Left ventricle myocardium inferior (tissue), 1 donor: ENCODE measurements at places on chromosomes 4 and X.

DNA sequence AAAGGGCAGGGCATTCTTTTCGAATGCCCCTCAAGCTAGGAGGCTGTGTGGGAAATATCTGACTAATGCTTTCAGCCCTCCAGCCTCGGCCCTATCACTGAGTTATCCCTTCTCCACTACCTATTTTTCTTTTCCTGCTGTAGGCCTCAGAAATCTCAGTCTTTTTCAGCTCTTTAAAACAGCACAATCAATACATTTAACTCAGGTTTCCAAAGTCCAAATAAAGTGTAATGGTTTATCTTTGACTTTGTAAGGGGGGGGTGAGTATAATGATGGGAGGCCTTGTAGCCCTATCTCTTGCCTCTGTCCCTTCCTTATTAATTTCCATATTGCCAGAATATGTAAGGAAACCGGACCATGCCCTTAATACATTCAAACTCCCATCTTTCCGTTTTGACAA, 1.6 kb upstream of the WNK3 start:
- DNase-seq: no peak

- no peak for DNase-seq
These were observed 218.7 kb upstream of the JADE1 start for GRCh38 chr4:128590773-128591172.

- DNase-seq: no peak
These were observed 103.0 kb upstream of the MBNL3 start for GRCh38 chrX:132591719-132592275.

DNA sequence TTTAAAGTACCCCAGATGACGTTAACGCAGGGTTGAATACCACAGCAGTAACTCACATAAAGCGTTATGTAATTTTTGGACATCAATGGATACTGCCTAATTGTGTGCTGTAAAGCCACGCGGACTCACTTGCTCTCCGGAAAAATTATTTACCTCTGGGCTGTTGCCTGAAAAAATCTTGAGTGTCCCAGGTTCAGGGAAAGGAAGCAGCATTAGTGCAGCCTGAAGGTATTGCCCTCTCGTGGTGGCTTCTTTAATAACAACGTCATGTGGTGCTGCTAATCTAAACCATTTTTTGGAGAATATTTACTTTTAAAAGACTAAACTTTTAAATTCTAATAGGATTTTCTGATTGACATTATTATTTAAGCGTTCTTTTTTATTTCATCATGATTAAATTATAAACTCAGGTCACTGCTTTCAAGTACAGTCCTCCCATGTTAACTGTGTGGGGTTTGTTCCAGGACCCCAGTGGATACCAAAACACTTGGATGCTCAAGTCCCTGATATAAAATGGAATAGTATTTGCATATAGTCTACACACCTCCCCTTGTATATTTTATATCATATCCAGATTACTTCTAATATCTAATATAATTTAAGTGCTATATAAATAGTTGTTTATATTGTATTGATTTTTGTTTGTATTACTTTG, 384.8 kb downstream of the FAM133A start:
- DNase-seq: no peak

- no peak for DNase-seq
These were observed 109.4 kb upstream of the H2AZ1 start for GRCh38 chr4:100059467-100059866.

DNA sequence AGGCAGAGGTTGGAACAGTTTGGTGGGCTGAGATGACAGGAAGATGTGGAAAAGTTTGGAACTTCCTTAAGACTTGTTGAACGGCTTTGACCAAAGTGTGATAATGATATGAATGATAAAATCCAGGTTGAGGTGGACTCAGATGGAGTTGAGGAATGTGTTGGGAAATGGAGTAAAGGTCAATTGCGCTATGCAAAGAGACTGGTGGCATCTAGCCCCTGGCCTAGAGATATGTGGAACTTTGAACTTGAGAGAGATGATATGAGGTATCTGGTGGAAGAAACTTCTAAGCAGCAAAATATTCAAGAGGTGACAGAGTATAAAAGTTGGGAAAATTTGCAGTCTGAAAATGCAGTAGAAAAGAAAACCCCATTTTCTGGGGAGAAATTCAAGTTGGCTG, 21.4 kb upstream of the UGT2B17 start:
- DNase-seq: no peak

GRCh38 chr4:84070289-84070688, 428.8 kb downstream of the NKX6-1 start:
- no peak for DNase-seq

GRCh38 chr4:11720292-11720691, 291.6 kb upstream of the HS3ST1 start:
- DNase-seq: no peak

DNA sequence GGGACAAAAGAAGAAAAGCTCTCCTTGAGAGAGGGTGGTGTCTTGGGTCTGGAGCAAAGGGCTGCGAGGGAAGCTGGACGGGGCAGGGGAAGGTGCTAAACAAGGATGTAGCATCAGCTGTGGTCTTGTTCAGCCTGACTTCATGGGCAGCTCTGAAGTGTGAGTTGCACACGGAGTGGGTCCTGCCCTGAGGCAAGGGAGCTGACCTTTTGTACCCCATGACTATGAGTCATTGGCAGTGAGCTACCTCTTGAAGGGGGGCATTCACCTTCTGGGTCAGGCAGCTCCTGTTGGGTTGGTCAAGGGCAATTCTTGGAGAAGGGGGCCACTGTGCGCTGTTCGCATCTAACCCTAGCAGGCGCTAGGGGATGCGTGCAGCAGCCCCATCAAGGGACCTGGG, 151.8 kb downstream of the SMIM20 start:
- no peak for DNase-seq

DNA sequence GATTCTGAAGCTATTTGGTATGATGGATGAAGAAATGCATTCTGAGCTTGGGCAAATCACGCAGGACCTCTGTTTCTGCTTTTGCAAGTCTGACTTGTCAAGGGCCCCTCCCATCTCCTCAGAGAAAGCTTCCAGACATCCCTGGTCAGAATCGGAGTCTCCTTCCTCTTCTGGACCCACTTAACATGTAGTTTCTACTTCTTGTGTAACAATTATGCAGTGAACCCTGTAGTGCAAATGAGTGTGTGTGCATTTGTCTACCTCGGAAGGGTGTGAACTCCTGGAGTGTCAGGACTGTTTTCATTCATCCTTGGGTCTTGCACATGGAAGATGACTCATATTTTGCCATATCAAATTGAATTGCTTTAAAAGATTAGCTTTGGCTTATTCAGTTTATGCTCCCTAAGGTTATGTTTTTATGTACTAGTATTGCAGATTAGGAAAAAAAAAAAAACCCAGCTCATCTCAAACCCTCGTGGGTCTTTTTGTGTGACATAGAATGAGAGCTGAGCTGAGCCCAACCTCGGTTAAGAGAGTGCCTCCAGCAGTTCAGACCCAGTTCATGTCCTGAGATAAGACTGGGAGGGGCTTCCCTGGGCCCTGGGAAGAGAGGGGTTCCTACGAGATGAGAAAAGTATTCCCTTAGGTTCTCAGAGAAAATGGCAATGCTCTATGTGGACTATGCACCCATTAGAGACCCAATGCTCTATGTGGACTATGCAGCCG, 61.1 kb upstream of the RPL34 start:
- no peak for DNase-seq

GRCh38 chrX:92270936-92271855, 492.0 kb downstream of the PCDH11X start:
- DNase-seq: no peak

GRCh38 chr4:122973465-122973864, 51.1 kb upstream of the NUDT6 start:
- no peak for DNase-seq

DNA sequence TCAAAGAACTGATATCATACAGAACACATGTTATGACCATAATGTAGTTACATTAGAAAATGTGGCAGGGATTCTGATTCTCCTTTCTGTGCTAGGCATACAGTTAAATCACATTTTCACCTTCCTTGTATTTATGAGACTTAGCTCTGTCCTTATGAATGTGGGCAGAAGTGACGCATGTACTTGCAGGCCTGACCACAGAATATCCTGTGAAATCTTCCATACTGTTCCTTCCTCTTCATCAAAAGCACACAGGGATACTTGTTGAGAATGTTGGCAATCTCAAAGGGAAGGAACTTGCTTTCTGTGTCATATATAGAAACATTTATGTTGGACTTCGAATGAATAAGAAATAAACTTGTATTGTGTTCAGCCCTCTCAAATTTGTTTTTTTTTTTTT, 17.2 kb upstream of the MYOZ2 start:
- no peak for DNase-seq

DNA sequence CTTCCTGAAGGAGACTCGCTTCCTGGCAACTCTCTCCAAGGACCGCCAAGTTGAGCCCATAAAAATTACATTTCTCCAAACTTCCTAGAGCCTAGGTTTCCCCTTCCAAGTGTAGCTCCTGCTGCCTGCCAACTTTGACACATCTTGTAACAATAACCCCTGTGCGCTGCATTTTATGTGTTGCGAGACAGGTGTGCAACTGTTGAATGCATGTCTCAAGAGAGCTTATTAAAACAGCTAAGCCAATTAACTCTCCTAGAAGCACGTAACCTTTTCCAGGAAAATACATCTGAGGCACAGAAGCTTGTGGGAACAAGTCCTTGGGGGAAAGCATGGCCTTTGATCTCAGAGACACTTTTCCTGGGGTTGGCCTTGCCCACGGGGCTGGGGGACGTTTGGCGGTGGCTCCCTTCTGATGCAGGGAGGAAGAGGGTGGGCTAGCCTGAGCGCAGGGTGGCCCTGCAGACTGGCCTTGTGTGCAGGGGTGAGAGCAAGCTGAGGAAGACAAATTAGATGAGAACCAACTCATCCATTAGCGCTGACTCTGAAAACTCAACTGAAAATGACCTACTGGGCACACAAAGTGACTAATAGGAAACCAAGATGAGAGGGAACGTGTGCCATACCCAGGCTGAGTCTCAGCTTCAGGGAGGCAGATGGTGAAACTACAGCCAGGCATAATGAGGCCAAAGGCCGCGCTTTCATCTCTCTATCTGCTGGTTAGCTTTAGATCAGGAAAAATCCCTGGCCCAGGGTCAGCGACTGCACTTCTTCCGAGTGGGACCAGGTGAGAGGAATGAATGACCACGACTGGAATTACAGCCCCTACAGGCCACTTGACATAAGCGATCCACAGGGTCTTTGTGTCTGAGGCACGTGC, 75.3 kb downstream of the ENPP6 start:
- no peak for DNase-seq

- no peak for DNase-seq
These were observed 49.3 kb upstream of the EPHA5 start for GRCh38 chr4:65719635-65720034.

DNA sequence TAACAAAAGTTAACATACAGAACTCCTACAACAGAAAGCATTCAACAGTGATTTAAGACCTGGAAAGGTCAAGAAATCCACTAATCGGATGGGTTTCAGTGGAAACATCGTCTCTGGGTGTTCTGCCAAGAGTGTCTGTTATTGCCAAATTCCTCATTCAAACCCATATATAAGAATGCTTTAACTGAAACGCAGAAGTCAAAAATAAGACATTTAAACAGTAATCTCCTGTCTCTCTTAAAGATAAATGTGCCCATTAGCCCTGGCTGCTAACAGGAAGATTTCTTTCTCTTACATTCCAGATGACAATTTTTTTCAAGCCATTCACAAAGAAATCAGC, 31.5 kb downstream of the DCTD start:
- no peak for DNase-seq

DNA sequence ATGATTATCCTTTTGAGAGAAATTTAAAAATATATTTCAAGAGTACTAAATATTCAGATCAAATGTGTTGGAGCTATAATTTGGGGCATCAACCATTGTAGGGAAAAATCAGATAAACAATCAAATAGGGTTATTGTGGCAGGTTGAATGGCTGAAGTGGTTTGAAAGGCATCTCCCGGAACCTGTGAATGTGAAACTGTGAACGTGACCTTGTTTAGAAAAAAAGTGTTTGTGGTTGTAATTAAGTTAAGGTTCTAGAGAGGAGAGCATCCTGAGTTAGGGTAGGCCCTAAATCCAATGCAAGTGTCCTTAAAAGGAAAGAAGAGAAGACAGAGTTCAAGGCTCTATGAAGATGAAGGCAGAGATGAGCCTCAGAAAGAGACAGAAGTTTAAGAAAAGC, 37.4 kb downstream of the ADGRA3 start:
- no peak for DNase-seq

GRCh38 chr4:77913348-77913747, 50.7 kb downstream of the MRPL1 start:
- DNase-seq: no peak

- DNase-seq: no peak
These were observed 149.0 kb downstream of the FAM13A start for GRCh38 chr4:88908003-88908402.

- DNase-seq: no peak
These were observed 90.4 kb upstream of the VCX3B start for GRCh38 chrX:8374041-8374825.

GRCh38 chr4:157043131-157043530, 32.8 kb upstream of the GLRB start:
- no peak for DNase-seq

DNA sequence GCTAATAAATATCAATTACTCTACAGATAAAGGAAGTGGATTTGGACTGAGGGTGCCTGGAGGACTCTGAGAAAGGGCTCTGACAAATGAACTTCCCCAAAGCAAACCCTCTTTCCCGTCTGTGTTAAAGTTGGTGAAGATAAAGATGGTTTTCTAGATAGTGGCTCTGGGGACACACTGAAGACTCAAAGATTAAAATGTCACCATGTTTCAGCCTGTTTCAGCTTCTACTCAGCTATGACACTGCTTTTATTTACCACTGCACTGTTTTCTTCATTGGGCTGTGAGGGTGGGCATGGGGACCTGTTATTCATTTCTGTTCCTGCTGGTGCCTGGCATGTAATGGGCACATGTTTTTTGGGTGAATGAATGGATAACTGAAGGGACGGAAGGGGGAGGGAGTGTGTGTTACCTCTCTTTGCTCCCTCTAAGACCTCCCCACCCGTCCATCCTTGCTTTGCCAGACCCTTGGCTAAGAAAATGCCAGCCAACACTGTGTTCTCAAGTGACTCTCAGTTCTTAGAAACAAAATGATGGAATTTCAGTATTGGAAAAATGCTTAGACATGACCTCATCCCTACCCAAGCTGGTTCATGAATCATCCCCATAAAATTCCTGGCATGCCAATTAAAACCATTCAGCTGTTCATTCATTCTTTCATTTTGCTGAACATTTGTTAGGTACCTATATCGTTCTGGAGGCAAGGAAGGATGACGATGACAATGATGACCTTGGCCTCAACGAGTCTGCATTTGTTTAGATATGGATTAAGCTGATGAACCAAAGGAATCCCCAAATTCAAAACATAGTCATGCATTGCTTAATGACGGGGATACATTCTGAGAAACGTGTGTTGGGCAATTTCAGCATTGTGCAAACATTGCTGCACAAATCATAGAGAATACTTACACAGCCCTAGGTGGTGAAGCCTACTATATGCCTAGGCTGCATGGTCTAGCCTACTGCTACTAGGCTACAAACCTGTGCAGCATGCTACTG, 13.4 kb upstream of the STK32B start:
- DNase-seq: no peak

DNA sequence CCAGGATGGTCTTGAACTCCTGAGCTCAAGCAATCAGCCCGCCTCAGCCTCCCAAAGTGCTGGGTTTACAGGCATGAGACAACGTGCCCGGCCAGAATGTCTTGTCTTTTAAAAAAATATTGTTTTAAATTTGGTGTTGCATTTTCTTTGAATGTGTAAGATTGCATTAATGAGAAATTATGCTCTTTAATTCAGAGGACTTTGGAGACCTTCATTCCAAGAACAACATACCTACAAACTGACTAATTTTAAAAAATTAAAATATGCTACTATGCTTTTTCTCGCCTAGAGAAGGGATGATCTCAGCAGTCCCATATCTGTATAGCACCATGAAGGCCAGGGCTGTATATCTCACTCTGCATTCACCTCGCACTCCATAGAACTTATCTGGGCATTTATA, 204.3 kb upstream of the SLC7A11 start:
- DNase-seq: no peak
